ENCODE measurements at places on chromosomes 5 and 9.
A peak's percentile ranks its signal among the peaks of the same experiment; 100 is the strongest.

- no peaks in the 10 kb centered on the region for H3K4me1 ChIP-seq
- no peak overlapping the region for H3K4me3 ChIP-seq
- DNase-seq: no peak
- H3K36me3 ChIP-seq: no peaks in the 10 kb centered on the region
These were observed 39.5 kb upstream of the RAI14 start for GRCh38 chr5:34616651-34617050.

- no peak for DNase-seq
- H3K4me1 ChIP-seq: no peaks in the 10 kb centered on the region
- no peak overlapping the region for H3K27ac ChIP-seq
- no peak overlapping the region for H3K4me3 ChIP-seq
- H3K36me3 ChIP-seq: no peaks in the 10 kb centered on the region
- H3K27me3 ChIP-seq: no peaks in the 10 kb centered on the region
These were observed 54.7 kb downstream of the SH3RF2 start for GRCh38 chr5:145991044-145991575.

DNA sequence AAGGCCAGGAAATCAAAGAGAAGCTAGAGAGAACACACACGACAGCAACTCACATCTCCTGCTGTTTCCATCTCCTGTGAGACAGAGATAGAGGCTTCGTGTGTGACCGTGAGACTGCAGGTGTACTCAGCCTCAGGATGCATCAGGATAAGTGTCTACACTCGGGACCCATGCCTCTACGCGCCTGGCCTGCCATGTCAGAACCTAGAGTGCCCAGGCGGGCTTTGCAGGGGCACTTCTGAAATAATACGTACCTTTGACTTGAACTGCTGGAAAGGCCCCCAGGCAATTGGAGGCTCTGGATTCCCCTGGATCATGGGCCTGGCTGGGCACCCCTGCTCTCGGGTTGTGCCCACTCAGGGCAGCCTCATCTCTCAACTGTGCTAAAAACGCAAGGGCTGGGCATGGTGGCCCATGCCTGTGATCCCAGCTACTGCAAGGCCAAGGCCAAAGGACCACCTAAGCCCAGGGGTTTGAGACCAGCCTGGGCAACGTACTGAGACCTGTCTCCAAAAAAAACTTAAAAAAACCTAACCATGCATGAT is 13.0 kb downstream of the CLPTM1L start:
- H3K36me3 ChIP-seq: no peaks in the 10 kb centered on the region
- H3K27ac ChIP-seq: no peak overlapping the region
- DNase-seq: no peak
- no peaks in the 10 kb centered on the region for H3K4me1 ChIP-seq

- H3K27ac ChIP-seq: peak within 1 kb of the TSS; percentile 84
- peak; percentile 89 for DNase-seq
- peak within 1 kb of the TSS; percentile 72 for H3K4me3 ChIP-seq
- no peaks in the 10 kb centered on the region for H3K4me1 ChIP-seq
- H3K36me3 ChIP-seq: no peaks in the 10 kb centered on the region
These were observed at the start of gene CIZ1 for GRCh38 chr9:128191406-128192046. Gene CIZ1 (minus strand): TSS chr9:128191572. CDS start chr9:128190857, 715 bp downstream.

GRCh38 chr5:125698420-125698819 is 724.8 kb upstream of the GRAMD2B start:
- no peaks in the 10 kb centered on the region for H3K27me3 ChIP-seq
- DNase-seq: no peak
- H3K4me3 ChIP-seq: no peak overlapping the region
- H3K4me1 ChIP-seq: no peaks in the 10 kb centered on the region

DNA sequence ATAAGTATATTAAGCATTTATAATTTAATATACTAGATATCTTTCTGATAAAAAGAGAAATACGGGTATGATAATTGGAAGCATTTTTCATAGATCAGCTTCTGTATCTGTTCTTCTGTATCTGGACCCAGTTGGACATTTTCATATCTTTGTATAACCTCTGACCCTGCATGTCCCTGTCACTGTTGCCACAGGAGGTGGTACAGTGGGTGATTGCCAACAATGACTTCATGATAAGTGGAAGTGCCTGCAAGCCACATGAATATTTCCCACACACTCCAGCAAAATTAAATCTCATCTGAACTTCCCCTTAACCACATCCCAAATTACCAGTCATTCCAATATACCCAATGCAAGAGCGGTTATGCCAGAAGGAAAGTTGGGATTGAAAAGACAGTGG is 376.4 kb downstream of the ARRDC3 start:
- H3K27me3 ChIP-seq: no peaks in the 10 kb centered on the region
- no peak overlapping the region for H3K4me3 ChIP-seq
- H3K36me3 ChIP-seq: no peaks in the 10 kb centered on the region
- DNase-seq: no peak

All from aorta (tissue), 5 donors.